RKO (cell line): ENCODE measurements at places on chromosomes 3 and 15.

DNA sequence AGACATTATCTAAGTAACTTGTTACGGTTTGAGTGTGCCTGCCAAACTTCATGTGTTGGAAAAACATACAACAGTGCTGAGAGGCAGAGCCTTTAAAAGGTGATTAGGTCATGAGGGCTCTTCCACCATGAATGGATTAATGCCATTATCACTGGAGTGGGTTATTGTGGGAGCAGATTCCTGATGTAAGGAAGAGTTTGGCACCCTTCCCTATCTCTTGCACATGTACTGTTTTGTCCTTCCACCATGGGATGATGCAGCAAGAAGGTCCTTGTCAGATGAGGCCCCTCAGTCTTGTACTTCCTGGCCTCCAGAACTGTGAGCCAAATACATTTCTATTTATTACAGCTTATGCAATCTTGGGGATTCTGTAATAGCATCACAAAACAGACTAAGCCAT is 413.9 kb downstream of the EPHA3 start:
- DNase-seq: no peak

DNA sequence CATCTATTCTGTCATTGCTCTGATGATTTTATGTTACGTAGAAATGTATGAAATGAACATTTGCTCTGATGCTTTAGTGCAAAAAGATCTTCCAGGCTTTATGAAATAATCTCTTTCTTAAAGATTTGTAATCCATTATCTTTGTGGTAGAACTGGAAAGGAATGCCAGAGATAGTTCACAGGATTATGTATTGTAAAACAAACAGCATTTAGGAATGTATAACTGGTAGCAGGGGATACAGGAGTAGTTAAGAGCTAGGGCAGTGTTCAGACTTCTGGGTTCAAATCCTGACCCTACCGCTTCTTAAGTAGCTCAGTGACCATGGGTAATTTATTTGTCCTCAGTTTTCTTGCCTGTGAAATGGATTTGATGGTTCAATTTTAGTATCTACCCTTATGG is 429.8 kb upstream of the TPM1 start:
- no peak for DNase-seq

DNA sequence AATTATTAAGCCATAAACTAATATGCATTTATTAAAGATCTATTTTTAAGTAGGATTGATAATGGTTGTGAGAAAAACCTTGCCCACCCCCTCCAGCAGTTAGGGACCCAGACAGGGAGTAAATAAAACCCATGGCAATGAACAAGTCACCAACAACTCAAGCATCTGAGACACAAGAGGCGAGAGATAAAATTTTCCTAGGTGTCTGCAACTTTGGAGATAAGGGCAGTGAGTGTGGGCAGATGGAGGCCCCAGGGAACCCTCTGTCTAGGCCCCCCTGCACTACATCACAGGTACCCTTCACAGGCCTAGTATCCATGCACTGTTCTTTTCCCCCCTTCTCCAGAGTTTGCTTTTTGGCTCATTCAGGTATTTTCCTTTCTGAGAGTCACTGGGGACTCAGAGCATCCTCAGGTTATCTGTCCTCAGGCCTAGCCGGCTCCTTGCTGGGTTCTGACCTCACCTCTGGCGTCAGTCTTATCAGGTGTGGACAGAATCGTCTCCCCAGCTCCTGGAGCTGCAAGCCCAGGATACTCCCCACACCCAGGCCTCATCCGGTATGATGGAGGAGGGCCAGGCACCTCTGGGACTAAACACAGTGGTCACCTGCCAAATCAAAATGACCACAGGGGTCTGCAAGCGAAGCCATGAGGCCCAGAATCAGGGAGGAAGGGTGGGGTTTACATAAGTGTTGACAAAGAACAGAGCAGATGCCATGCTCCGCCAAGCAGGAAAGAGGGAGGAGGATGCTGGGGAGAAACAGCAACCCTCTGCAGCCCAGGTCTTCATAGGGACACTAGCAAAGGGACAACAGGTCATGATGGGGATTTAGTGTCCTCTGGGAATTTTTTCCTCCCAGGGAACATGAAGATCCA is 50.4 kb downstream of the CCNL1 start:
- DNase-seq: no peak

DNA sequence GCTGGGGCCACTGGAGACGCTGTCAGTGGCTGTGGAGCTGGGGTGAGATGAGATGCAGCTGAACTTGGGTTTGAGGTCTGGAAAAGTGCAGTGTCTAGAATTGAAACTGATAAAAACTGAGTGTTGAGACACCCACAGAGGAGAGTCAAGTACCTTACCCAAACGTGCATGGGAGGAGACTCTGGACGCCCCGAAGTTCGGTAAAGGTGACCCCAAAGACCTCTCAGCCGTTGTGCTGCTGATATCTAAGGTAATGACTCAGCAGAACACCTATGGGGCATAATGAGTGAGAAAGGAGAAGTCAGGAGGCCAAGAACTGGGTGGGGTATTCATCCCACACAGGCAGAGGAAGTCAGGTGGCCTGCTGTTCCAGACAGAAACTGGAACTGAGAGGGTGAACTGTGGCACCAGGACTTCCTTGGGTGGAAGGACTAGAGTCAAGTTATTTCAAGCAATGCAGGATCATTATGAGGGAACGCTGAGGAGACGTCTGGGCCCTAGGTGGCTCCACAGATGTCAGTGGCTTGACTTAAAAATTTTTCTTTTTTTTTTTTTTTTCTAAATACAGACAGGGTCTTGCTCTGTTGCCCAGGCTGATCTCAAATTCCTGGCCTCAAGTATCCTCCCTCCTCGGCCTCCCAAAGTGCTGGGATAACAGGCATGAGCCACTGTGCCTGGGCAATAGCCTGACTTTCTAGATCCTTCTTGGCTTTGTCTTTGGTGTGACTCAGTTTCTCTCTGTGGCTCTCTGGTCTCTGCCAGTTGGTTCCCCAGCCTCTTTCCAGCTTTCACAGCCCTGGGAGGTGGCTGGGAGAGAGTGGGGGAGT is 67.6 kb upstream of the GCNT3 start:
- DNase-seq: no peak

DNA sequence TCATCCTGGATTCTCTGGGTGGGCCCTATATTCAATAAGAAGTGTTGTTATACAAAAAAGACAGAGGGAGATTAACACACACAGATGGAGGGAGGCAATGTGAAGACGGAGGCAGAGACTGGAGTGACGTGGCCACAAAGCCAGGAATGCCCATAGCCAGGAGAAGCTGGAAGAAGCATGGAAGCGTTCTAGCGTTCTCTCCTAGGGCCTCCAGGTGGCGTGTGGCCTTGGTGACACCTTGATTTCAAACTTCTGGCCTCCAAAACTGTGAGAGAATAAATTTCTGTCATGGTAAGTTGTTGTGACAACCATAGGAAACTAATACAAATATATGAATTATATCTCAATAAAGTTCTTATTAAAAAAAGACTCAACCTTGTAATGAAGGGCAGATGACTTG is 21.3 kb downstream of the THBS1 start:
- DNase-seq: no peak

GRCh38 chr3:31307131-31307785 is 225.5 kb upstream of the STT3B start:
- DNase-seq: no peak

- DNase-seq: no peak
Observed at GRCh38 chr15:42123546-42123945, 29.2 kb upstream of the PLA2G4D start.

GRCh38 chr3:124557-125179 is 71.9 kb upstream of the CHL1 start:
- no peak for DNase-seq

DNA sequence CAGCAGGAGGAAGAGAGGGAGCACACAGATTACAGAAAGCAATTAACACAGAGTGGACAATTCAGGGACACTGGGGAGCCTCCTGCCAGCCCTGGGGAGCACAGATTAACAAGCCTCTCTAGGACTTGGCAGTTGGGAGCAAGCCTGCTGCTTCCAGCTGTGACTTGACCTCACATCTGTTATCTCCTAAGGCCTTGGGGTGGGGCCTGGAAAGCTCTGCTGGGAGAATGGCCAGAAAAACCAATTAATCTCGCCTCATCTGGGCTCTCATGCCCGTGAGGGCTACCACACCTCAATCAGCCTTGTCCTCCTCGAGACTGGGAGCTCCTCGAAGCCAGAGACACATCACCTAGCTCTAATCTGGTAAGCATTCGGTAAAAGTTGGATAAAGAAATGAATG is 39.1 kb downstream of the SEMA5B start:
- no peak for DNase-seq

DNA sequence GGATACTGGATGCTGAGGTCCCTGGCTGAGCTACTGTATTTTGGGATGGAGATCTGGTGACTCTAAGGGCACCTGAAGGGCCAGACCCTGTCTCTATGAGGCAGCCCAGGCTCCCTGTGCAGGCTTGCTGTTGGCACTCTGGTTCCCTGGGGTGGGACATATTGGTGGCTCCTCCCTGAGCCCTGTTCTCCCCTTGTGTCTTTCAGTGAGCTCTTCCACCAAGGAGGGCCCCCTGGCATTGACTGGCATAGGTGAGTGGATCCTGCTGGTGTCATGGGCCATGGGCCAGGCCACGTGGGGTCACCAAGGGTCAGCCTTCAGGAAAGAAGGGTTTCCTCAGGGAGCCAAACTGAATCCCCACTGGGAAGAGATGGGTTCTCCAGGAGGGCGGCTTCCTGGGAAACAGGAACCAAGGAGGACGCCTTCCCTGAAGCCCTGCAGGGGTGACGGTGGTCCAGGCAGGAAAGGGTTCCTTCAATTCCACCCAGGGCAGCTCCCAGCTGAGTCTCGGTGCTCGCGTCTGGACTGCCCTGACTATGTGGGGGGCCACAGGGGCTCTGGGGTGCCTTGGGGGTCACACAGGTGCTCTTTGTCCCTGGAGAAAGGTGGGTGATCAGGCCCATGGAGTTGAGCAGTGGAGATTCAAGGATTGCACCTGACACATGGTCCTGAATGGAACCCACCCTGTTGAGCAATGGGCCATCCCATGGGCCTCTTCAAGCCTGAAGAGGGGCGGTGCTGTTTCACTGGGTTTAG is 220.4 kb downstream of the SNRPN start:
- no peak for DNase-seq

- no peak for DNase-seq
Observed at GRCh38 chr3:191441687-191442086, 19.3 kb upstream of the PYDC2 start.
